ENCODE measurements at places on chromosomes 1 and 21.
A peak's percentile ranks its signal among the peaks of the same experiment; 100 is the strongest.

DNA sequence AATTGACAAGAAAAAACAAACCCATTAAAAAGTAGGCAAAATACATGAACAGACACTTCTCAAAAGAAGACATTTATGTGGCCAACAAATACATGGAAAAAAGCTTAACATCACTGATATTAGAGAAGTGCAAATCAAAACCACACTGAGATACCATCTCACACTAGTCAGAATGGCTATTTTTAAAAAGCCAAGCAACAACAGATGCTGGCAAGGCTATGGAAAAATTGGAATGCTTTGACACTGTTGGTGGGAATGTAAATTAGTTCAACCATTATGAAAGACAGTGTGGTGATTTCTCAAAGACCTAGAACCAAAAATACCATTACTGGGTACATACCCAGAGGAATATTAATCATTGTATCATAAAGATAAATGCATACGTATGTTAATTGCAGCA is 641.1 kb upstream of the B3GALT2 start:
- DNase-seq, result no peak

DNA sequence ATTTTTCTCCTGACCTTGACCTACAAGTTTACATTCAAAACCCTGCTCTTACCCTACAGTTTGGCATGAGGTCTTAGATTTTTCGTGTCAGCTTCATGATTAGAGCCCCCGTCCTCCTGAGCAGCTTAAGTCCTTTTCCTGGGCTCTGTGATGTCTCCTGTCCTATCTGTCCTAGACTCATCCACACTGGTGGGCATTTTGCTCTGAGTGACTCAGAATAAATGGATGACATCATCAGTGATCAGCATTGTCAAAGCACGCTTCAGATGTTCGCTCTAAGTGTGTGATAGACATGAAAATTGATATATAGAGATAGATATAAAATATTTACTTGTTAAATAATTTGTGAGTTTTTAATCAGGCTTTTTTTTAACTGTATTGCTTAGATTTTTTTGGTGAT is 21.8 kb downstream of the RGS13 start:
- no peak for DNase-seq

- DNase-seq, result no peak
Measured at GRCh38 chr1:173139706-173140105, 67.4 kb downstream of the TNFSF4 start.

- DNase-seq, result no peak
Measured at GRCh38 chr1:159821171-159821867, 5.4 kb upstream of the SLAMF8 start.

- no peak for DNase-seq
Measured at GRCh38 chr1:162200096-162200847, 130.8 kb downstream of the NOS1AP start.

- no peak for DNase-seq
Measured at GRCh38 chr1:6092211-6092610, 46.5 kb downstream of the KCNAB2 start.

GRCh38 chr1:160257411-160258015 is 4.8 kb downstream of the DCAF8 start:
- DNase-seq, result no peak

DNA sequence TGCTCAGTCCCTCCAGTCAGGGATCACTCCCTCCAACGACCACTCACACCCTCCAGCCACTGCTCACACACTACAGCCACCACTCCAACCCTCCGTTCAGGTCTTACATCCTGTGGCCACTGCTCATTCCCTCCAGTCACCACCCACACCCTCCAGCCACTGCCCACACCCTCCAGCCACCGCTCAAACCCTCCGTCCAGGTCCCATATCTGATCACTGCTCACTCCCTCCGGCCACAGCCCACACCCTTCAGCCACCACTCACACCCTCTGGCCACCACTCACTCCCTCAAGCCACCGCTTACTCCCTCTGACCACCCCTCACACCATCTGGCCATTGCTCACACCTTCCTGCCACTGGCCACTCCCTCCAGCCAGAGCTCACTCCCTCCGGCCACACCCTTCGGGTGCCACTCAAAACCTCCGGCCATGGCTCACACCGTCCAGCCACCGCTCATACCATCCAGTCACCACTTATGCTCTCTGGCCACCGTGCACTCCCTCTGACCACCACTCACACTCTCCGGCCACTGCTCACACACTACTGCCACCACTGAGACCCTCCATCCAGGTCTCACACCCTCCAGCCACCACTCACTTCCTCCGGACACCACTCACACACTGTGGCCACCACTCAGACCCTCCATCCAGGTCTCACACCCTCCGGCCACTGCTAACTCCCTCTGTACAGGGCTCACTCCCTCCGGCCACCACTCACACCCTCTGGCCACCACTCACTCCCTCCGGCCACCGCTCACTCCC is 4.7 kb upstream of the TFF1 start:
- DNase-seq, result no peak

DNA sequence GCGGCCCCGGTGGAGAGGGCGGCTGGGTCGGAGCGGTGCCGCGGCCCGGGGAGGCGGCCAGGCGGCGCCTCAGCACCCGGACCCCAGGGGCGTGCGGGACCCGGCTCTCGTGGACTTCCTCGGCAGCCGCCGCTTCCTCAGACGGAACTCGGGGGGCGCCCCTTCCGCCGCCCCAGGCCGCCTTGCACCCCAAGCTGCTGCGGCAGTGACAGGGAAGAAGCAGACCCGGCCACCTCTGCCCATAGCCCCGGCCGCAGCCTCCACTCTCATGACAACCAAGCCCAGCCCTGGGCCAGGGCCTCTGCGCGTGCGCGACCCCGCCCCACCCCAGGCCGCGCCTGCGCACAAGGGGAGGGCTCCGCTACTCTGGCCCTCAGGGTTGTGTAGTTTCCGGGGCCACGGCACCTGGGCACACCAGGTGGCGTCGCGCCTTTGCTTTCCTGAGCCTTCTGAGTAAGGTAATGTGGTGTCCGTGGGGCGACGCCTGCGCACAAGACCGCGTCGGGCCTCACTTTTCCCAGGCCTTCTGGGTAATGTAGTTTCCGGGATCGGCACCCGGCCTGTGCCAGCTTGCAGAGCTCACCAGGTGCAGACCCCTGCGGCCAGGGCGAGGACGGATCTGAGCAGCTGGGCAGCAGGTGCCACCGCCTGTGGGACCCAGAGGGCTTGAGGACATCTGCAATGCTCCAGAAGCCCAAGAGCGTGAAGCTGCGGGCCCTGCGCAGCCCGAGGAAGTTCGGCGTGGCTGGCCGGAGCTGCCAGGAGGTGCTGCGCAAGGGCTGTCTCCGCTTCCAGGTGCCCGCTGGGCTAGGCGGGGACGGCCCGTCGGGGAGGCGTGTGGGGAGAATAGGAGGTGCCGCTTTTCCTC is at the start of the genes CEP104 and DFFB:
TSS of gene CEP104 (minus strand) at position 289 of the 868 bp plus-strand sequence. CDS start 4,804 bp downstream, outside the sequence.
TSS of gene DFFB (plus strand) at position 554 of the 868 bp plus-strand sequence. CDS start at position 682, 128 bp downstream.
- peak; percentile 97 for DNase-seq

GRCh38 chr1:111422546-111423391 is 4.8 kb downstream of the OVGP1 start:
- DNase-seq, result no peak

DNA sequence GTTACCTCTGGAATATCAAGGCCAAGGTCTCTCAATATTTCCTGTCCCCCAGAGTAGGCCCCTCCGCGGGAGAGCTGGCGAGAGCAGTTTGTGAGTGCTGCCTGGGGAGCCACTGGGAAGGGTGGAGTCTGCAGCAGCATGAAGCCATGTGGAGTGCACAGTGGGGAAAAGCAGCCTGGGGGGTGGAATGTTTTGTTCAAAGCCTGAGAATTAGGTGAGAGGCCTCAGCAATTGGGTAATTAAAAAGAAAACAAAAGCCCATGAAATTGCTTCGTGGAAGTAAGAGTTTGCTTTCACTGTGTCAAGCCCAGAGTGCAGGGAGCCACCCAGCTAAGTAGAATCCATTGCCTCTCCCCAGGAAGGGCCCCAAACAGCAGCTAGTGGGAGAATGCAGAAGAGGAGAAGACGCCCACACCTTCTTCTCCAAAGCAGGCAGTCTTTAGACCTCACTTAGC is 30.2 kb upstream of the DISC1 start:
- no peak for DNase-seq

- DNase-seq, result no peak
Measured at GRCh38 chr1:205585169-205585834, 46.5 kb downstream of the ELK4 start.

DNA sequence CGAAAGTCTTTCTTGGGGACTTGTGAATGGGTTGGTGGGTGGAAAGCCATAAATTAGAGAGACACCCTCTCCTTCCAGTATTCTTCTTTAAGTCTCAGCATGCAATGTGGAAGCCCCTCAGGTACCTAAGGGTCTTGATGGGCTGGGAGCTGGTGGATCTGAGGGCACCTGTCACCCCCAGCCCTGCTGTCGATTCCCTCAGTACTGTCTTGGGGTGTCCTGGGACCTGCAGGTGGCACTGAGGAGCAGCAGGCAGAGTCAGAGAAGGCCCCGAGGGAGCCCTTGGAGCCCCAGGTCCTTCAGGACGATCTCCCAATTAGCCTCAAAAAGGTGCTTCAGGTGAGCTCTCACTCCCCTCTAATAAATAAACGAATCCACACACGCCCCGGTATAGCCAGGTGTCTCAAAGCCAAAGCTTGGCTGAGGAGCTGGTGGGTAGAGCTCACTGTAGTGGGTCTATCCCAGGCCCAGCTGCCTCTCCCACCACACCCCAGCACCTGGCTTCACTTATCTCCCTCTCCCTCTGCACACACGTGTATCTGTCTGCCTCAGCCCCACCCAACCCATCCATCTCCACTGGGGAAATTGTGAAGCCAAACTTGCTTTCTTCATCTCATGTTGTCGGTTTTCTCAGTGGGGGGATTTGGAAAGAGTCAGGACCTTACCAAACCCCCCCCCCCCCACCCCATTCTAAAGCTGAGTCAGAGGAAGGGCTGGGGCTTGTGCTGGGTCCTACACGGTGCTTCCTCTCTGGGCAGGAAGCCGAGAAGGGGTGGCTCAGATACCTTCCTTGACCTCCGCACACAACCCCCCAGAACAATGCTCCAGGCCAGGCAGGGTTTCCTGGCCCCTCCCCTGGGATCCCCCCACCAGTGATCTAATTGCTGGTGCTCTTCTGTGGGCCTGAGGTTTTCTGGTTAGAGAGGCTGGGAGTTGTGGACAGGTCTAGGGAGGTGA is 1.6 kb downstream of the ADAM15 start:
- no peak for DNase-seq

DNA sequence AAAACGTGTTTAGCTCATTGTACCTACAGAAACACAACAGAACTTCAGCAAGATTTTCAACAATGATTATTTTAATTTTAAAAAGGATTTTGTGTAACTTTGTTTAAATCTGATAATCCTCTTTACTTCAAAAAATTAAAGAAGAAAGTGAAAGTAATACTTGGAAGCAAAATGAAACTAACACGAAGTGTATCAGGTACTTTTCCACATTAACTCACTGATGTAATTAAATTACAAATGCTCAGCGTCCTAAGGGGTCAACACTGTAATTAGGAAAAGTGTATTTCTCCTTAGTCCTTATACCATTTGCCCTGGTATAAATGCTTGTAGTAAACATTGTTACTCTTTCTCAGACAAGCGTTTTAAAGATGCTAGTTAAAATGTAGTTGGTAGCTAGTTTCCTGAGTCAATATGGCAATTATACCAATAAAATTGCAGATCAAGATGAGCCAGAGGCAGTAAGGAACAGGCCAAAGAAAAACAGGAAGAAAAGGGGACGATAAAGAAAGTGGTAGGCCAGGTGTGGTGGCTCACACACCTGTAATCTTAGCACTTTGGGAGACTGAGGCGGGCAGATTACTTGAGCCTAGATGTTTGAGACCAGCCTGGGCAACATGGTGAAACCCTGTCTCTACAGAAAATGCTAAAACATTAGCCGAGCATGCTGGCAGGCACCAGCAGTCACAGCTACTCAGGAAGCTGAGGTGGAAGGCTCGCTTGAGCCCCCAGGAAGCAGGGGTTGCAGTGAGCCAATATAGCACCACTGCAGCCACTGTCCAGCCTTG is 553.0 kb downstream of the SMYD3 start:
- DNase-seq, result no peak

- no peak for DNase-seq
Measured at GRCh38 chr1:61079898-61080336, 2.4 kb upstream of the NFIA start.

DNA sequence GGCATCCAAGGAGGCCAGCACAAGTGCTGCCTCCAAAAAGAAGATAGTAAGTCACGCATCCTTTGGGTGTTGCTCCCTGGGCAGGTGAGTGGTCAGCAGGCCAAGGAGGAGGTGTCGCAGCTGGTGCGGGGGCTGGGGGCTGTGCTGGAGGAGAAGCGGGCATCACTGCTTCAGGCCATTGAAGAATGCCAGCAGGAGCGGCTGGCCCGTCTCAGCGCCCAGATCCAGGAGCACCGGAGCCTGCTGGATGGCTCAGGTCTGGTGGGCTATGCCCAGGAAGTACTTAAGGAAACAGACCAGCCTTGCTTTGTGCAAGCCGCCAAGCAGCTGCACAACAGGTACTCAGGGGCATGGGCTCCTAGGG is 4.3 kb downstream of the TRIM46 start:
- DNase-seq, result no peak

All from T-helper 22 cell (primary cell).